ENCODE measurements at places on chromosomes 3 and 15.

DNA sequence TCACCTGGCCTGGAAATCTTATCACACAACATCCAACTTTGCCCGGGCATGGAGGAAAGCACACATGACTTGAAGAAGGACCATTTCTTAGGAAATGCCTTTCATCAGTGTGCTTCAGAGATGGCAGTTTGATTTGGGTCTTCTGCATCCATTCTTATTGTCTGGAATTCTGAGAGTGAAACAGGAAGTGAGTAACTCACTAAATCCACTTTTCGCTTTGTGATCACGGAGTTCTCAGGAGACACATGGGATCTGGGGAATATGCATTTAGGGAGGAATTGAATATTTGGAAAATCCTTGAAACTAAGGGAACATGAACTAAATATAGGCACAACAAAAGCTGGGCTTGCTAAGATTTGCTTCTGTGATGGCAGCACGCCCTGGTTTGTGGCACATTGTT lies 212.5 kb upstream of the FEZF2 start:
- no peak for DNase-seq

DNA sequence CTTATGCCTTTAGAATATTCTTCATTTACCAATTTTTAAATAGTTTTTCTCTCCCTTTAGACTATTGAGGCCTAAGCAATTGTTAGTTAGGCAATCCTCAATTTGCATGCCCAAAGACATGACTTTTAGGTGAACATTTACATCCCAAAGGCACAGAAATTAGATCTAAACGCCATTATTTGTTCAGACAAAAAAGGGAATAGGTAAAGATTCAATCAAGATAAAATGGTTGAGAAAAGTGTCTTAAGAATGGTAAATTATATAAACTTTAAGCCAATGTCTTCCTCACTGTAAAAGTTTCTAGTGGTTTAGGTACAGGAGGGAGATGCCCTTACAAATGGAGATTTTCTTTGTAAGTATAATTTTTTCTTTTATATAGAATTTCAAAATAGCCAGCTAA lies 50.2 kb upstream of the MME start:
- DNase-seq = no peak

- DNase-seq = no peak
These were observed 50.5 kb upstream of the UBP1 start for GRCh38 chr3:33490641-33491241.

- no peak for DNase-seq
These were observed 246.2 kb upstream of the MCTP2 start for GRCh38 chr15:93985176-93985575.

- no peak for DNase-seq
These were observed 114.2 kb upstream of the ICE2 start for GRCh38 chr15:60593170-60593478.
